T-helper 2 cell (primary cell): ENCODE measurements at places on chromosomes 3 and 15.
A peak's percentile ranks its signal among the peaks of the same experiment; 100 is the strongest.

GRCh38 chr3:148077318-148077923, 620.3 kb upstream of the AGTR1 start:
- DNase-seq: no peak

DNA sequence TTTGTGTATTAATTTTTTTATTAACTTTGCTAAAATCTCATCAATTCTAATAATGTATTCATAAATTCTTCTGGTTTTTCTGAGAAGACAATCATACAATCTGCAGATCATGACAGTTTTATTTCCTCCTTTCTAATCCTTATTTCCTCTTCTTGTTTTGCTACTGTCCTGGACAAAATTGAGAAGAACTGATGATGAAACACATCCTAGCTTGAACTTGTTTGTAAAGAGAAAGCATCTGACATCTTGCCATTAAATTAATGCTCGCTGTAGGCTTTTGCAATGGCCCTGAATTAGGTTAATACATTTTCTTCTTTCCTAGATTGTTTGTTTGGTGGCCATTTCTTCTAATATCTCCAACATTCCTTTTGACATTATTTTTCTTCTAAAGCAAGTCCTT, 110.9 kb upstream of the TPM1 start:
- no peak for DNase-seq

DNA sequence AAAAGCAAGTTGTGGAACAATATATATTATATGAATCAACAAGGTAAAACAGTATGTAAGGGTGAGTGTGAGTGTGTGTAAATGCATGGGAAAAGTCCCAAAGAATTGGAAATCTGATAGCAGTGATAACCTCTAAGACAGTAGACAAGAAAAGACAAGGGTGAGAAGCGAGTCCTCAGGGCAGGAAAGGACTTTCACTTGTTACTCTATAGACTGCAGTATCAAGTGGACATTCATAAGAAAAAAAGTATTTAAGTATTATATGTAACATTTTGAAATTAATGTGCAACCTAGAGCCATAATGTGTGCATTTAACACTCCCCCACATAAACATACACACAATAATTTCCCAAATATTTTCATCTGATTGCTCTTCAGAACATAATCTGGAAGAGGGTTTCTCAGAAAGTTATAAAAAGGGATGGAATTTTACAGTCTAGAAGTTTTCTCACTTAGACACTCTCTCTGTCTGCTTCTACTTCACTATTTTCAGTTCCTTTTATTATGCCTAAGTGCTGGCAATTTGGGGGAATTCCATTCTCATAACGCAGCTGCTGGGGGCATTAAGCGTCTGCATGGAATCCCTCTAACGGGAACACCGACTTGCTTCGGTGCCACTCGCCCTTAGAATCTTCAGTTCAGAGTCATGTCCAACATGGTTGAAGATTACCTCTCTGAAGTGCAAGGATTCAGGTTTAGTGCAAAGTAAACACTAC, 50.0 kb upstream of the CDIN1 start:
- no peak for DNase-seq

GRCh38 chr3:177721864-177722785, 524.8 kb upstream of the TBL1XR1 start:
- DNase-seq: no peak

DNA sequence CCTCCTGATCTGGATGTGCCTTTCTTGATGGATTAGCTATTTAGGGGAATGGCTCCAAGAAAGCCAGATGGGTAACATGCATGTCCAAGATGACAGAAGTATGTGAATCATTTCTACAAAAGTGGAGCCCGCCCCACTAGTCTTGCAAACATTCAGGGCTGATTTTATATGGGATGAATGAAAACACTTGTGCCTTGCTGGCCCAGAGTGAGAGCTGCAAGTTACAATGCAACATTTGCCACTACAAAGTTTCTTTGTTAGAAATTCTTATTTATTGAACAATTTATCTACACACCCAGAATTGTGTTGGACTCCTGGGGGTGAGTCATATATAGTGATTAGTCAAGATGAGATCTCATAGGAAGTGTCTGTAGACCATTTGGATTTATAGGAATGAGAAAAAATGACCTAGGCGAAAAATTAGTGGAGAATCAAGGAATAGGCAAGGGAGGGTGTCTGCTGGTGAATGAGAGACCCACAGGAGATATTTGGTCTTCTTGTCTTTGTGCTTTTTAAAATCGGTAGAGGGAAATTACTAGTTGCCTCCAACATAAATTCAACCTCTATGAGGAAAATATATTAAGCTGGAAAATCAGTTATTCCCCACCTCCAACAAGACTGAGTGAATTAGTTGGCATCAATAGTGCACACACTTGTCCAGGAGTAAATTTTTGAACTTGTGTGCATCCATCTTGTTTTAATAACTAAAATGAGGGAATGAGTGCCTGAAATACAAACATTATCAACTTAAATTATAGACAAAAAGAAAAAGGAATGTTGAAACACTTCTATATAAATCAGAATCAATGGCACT, 53.5 kb upstream of the DCBLD2 start:
- DNase-seq: no peak

DNA sequence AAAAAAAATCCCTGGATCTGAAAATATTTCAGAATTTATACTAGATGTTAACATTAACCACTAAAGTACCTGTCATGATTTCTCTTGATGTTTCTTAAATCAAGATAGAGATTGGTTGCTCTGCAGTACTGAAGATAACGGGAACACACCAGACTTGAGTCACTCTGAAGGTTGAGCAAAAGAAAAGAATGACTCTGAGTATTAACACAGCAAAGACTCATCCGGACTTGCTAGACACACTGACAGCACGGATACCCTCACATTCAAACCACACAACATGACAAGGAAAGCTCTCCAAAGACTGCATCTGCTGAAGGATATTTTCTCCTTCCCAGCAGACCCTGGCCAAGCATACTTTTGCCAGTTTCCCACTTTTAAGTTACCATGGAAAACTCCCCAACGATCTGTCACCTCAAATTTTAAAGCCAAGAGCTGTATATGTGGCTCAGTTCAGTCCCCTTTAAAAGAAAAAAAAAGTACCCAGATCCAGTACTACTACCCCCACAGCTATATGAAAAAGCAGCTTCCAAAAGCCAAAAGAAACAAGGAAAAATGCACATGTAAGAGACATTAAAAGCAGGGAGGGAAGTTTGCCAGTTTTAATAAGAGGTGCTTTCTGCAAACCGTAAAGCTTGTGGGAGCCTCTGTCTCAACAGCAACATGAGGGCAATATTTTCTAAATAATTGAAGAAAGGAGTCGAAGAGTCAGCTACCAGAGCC, 8.3 kb downstream of the EOGT start:
- no peak for DNase-seq

GRCh38 chr3:58725326-58725853, 58.8 kb upstream of the FAM3D start:
- DNase-seq: no peak

DNA sequence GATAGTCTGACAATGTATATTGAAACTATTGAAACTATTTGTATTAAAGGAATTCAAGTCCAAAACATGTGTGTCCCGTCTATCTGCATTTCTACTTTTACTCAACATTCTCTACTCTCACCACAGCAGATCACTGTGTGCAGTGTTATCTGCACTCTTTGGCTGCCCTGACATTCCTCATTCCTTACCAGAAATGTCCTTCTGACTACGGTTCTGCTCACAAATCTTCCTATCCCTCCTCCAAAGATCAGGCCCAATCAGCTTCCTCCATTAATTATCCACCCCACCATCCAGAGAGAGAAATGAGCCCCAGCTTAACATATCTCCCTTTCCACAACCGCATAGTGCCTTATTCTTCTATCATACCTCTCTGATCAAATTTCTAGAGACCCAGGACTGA, 94.7 kb downstream of the TBL1XR1 start:
- no peak for DNase-seq

DNA sequence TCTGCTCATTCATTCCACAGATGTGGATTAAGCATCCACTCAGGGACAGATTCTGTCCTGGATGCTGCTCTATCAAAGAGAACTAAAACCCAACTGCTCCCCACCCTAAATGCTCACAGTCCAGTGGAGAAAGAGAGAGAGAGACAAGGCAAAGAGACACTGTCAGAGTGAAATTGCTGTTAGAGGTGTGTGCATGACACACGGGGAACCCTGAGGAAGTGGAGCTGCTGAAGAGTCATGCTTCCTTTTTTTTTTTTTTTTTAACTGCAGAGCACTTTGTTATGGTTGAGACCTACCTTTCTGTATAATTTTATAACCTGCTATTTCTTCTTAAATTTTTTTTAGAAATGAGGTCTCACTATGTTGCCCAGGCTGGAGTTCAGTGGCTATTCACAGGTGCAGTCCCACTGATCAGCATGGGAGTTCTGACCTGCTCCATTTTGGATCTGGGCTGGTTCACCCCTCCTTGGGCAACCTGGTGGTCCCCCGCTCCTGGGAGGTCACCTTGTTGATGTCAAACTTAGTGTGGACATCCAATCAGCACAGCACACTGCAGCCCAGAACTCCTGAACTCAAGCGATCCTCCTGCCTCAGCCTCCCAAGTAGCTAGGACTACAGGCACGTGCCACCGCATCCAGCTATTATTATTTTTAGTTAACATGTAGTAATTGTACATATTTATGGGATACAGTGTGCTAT, 18.2 kb upstream of the PSTPIP1 start:
- no peak for DNase-seq

GRCh38 chr3:21620511-21621155, 130.4 kb downstream of the ZNF385D start:
- no peak for DNase-seq

- no peak for DNase-seq
These were observed 29.8 kb downstream of the STT3B start for GRCh38 chr3:31562525-31562924.

- peak; percentile 77 for DNase-seq
These were observed 5.5 kb downstream of the CCR4 start for GRCh38 chr3:32956750-32957570.

GRCh38 chr15:67035886-67036285, 29.5 kb upstream of the SMAD3 start:
- DNase-seq: no peak

DNA sequence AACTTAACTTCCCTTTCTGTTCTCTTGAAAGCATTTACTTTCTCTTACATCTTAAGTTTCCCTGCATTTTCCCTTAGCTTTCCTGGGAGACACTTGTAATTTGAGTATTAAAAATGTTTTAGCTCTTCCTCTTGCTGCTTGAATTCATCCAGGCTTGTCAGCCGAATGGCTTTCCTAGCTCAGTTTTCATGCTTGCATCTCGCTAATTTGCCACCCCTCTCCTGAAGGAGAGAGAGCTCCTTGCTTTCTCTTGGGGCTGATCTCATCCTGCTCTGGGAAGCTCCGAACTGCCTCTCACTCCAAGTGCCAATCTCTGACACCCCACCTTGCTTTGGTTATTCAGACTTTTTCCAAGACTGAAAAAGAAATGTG, 374.6 kb upstream of the TBL1XR1 start:
- DNase-seq: no peak

GRCh38 chr15:53312707-53313106, 446.8 kb downstream of the WDR72 start:
- DNase-seq: no peak

GRCh38 chr3:12454816-12455121, 29.5 kb upstream of the TSEN2 start:
- no peak for DNase-seq

DNA sequence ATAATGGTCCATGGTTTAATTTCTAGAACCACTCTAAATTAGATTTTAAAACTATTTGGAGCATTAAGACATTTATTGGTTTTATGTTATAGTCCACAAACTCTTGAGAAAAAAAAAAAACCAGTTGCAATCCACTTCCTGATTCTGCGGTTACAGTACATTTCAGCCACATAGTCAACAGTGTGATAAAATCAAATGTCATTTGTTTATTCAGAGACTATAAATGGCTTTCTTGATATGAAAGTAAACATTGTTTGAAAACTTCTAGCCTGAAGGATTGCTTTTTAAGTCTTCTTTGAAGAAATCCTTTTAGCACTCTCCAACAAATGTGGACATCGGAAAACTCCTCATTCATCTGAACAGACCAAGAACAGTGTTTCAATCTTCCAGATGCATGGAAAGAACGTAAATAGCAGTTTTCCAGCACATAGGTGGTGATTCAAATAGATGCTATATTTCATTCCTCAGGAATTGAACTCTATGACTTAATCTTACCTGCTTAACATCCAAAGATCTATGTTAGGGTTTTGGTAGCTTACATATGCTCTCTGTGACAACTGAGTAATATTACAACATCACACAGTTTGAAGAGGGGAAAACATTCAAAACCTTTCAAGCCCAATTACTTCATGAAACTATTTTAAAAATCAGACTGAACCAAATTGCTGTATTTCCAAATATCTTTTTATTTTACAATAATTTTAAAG, 87.8 kb upstream of the UBE2E2 start:
- no peak for DNase-seq

DNA sequence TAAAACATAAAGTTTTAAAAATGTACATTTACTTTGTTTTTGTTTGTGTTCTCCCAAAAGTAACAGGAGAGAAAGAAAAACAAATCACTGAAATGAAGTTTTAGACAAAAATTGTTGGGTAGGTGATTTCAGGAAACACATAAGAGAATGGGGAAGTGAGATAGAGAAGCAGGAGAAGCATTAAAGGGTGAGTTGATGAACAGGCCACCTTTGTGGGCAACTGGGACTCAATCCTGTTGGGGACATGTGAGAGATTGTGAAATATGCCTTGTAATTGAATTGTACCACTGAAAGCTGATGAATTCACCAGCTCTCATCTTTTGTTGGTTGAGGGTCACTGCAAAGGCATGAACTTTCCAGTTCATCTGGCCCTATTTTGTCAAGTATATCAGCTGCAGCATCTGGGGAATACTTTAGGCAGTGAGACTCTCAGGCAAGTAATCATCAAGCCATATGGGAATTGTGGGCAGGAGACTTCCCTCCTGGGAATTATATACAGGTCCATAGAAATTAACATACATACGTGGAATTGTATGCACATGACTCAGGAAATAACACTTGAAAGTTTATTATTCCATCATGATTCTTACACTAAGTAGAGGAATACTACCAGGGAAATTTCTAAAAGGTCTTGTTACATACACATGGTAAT, 181.0 kb downstream of the ZBBX start:
- DNase-seq: no peak

DNA sequence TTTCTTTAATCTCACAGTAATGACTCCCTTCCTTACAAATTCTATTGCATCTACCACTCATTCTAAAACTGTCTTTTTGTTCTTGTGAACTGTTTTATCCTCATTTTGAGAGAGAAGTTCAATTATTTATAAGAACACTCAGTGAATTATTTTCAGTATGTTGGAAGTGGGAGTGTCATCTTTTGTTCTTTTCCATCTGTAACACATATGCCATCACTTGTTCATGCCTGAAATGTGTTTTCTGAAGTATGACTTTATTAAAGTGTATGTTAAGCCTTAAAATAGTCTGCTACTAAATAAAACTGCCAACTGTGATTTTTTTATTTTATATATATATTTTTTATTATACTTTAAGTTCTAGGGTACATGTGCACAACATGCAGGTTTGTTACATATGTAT, 623.0 kb upstream of the CBLB start:
- DNase-seq: no peak

DNA sequence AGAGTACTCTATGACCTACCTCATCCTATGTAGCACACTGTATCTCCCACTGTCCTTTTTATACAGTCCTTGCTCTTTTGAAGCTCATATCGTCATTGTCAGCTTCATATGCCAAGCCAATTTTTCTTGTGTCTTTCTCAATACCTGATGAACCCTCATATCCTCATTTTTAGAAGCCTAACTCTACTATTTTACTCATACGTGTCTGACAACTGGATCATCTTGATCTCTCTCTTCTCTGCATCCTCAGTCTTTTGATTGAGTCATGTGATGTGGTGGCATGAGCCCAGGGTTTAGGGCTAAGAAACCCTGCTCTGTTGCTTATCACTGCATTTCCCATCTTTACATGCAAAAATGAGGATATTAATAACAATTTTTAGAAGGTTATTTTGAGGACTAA, 352.0 kb downstream of the LPP start:
- DNase-seq: no peak
